Activated naive CD4-positive, alpha-beta T cell (primary cell): ENCODE measurements at places on chromosomes 1 and 21.

DNA sequence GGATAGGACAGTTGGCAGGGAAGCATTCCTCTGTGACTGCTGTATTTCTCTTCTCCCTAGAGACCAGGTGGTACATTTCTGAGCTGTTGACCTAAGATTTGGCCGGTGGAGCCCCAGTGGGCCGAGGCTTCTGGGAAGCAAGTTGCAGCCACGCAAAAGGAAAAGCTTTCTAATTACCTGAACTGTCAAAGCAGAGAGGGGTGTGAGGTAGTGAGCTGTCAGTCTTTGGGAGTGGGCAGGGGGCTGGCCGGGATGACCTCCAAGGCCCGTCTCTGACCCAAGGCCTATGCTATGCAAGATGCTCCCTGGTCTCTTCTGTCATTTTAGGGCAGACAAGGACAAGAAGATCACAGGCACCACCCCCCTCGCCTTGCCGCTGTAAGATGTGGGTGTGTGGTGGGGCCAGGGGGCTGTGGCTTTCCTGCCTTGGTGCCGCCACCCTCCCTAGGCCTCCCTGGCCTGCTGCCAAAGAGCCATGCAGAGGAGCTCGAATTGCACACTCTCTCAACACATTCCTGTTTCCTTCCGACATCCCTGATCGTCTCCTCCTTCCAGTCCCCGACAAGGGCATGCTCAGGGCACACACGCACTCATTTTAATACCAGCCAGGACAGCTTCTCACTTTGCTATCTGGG, 7.7 kb downstream of the PADI1 start:
- DNase-seq: no peak

DNA sequence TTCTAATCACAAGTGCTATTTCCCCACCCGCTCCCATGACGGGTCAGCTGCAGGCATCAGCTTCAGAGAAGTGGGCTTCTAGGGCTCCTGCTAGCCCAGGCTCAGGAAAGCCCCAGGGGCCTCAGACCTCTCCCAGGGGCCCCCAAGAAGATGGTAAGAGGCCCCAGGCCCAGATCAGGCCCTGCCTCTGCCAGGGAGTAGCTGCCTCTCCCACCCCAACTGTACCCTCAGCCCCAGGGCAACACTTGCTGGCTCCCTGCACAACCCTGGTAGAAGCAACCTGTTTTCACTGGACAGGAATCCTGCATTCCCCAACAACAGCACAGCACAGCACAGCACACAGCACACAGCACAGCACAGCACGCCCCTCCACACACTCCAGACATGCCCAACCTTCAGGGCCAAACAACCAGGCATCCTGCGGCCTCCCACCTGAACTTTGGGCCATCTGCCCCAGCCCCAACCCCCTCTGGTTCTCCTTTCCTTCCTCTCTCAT, 6.5 kb downstream of the BLACAT1 start:
- no peak for DNase-seq

DNA sequence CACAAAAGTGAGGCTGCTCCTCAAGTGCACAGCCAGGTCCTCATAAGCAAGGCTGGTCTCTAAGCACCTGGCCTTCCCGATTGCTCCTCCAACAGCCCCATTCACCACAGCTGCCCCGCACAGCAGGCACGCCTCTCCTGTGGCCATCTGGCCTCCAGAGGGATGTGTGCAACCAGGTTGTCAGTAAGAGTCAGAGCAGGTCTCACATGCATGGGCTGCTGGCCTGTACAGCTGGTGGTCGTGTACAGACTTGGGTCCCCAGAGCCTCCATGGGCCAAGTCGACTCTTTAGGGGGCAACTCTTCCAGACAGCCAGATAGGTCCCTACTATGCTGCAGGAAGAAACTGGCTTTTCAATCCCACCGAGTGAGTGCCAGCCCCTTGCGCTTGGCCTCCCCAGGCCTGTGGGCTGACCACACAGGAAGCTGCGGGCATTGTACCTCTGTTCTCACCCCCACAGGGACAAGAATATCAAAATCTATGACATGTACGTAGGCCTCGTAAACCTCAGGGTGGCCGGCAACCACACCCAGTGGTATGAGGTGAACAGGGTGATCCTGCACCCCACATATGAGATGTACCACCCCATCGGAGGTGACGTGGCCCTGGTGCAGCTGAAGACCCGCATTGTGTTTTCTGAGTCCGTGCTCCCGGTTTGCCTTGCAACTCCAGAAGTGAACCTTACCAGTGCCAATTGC, 1.4 kb downstream of the PRSS38 start:
- DNase-seq: no peak

- DNase-seq: no peak
Measured at GRCh38 chr1:243792891-243793290, 57.2 kb downstream of the AKT3 start.

DNA sequence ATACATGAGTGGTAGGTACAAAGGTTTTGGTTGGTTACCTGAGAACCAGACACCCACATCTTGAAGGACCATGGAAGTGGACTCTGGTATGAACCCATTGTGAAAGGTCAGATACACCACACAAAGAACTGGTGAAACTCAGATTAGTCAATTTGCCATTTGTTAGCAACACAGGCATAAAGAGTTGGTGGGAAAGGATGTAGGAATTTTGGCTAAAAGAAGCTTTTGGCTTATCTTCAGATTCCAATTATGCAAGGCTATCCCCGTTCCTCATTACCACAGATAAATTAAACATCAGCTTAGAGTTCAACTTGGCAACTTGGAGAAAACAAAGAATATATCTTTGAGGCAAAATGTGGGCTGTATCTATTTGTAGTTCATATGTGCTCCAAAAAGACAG, 87.0 kb upstream of the IRF2BP2 start:
- no peak for DNase-seq

GRCh38 chr1:55931081-55931940, 648.1 kb downstream of the PLPP3 start:
- DNase-seq: no peak

- DNase-seq: no peak
Measured at GRCh38 chr1:76661531-76661930, 205.7 kb upstream of the ST6GALNAC5 start.

- DNase-seq: no peak
Measured at GRCh38 chr1:160062230-160062532, 7.8 kb downstream of the KCNJ10 start.

GRCh38 chr1:43930168-43930948, 3.2 kb upstream of the ARTN start:
- no peak for DNase-seq

DNA sequence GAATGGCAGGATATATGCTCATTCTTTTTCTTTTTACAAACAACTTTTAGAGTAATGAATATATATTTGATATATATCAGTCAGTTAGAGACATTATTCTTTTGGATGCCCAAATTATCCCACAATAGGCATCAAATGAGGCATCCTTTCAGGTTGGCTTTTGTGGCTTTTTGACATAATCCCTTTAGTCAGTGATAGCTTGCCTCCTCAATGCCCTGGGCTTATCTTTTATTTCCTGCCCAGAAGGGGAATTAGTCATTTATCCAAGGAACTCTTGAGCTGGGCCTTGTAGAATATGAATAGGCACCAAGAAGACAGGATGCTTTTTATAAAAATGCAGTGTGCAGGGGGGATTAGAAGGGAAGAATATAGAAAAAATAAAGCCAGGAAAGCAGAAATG, 22.2 kb downstream of the EPHX4 start:
- no peak for DNase-seq

GRCh38 chr1:43382027-43382779, 7.4 kb downstream of the MED8 start:
- no peak for DNase-seq

- no peak for DNase-seq
Measured at GRCh38 chr1:39988618-39989343, 33.8 kb downstream of the MFSD2A start.
